ENCODE measurements at places on chromosomes 2 and 18.

GRCh38 chr2:149743842-149744448 lies 156.4 kb upstream of the MMADHC start:
- DNase-seq: no peak

GRCh38 chr18:64100116-64100922 lies 48.6 kb downstream of the LINC00305 start:
- DNase-seq: no peak

DNA sequence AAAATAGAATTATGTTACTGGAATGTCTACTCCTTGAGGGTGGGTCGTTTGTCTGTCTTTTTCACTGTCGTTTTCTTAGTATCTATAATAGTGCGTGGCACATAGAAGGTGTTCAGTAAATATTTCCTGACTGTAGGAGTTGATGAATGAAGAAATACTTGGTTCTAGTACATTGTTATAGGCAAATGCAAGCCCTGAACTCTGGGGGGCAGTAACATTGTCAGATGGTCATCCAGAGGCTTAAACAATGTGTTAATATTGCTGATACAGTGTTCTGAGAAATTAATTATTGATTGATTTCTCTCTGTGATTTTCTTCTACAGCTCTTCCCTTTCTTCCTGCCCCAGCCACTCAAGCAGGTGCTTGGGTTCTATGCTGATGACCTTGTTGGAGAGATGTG lies 24.4 kb upstream of the THOC1 start:
- DNase-seq: no peak

GRCh38 chr2:241378816-241379215 lies 22.7 kb downstream of the FARP2 start:
- no peak for DNase-seq

DNA sequence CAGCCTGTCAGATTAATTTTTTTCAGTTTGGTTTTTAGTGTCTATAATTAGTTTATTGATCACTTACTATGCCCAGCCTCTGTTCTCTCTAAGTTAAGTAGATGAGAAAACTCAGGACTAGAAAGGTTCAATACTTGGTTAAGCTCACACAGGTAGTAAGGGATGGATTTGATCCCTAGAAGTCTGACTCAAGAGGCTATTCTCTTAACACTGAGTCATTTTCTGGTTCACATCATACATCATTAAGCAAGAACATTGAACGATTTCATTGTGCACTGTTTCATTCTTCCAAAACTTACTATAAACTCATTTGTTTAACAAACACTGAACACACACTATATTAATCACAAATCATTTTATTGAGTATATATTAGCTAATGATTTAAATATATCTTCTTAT lies 54.1 kb upstream of the SLC38A11 start:
- DNase-seq: no peak

- no peak for DNase-seq
Measured at GRCh38 chr2:229899604-229900003, 22.2 kb downstream of the TRIP12 start.

GRCh38 chr2:207334301-207334623 lies 168.5 kb upstream of the KLF7 start:
- no peak for DNase-seq

- no peak for DNase-seq
Measured at GRCh38 chr18:58988600-58988999, 123.9 kb downstream of the ZNF532 start.

- no peak for DNase-seq
Measured at GRCh38 chr2:195501746-195502145, 155.3 kb upstream of the SLC39A10 start.

- no peak for DNase-seq
Measured at GRCh38 chr2:241796610-241797138, 12.3 kb upstream of the NEU4 start.

GRCh38 chr2:861655-862354 lies 88.8 kb upstream of the SNTG2 start:
- DNase-seq: peak; percentile 36

- no peak for DNase-seq
Measured at GRCh38 chr2:112147382-112148168, 9.4 kb downstream of the FBLN7 start.

DNA sequence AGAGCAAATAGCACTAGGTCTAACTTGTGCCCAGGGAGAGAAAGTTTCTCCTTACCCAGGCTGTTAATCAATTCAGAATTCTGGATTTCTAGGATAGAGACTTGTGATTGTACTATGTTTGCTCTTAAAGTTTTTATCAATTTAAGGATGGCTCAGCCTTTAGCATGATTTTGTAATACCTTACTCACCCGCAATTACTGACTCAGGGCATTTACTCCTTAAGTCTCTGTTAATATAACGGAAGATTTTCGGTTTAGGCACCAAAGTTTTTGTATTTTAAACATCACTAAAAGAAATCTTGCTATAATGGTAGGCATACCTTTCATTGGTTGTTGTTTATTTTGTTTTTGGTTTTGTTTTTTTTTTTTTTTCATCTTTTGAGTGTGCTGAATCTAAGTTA lies 358.2 kb downstream of the RBM43 start:
- DNase-seq: no peak

DNA sequence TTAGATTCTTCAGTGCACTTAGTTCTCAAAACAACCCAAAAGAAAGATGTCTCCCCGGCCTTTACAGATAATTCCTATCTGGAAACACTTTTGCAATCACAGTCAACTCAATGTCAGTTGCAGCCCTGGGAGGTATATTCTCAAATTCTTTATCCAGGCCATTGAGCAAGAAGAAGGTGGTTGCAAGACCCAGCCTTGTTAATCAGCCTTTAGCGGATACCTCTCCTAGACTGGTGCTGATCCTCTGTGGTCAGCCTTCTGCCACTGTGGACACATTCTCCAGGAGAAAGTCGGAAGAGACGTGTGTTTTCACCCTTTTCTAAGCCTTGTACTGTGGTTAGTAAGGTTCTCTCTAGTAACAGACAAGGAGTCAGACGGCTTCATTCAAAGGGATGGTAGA lies 7.8 kb upstream of the FZD7 start:
- no peak for DNase-seq
